ENCODE measurements at places on chromosomes 13 and 19.

DNA sequence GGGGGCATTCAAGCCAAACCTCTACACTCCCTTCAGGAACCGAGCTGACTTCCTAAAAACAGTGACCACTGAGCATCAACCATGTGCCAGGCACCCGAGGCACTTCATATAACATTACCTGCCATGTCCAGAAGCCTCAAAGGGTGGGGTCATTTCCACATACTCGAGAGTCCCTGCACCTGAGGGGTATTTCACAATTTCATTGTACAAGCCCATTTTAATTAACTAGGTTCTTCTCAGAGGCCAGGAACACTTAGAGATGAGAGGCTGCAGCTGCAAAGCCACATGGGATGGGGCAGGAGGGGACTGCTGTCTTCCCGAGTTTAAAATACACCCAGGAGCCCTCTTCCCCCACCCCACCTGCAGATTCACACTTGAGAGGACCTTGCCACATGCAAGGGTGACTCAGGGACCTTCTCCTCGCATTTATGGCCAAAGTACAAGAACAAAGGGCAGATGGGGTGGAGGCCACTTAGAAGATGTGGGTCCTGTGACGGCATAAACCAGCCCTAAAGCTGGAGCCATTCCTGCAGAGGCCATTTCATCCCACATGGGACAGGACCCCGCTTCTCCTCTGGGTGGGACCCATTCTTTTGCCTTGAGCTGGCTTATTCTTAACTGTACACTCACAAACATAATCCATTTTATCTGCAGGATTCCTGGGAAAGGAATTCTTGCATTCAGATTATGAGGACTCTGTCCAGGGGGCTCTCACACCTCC lies 43.9 kb downstream of the RAB20 start:
- DNase-seq: no peak

- no peak for DNase-seq
Observed at GRCh38 chr19:33679696-33680095, 57.9 kb downstream of the CHST8 start.

DNA sequence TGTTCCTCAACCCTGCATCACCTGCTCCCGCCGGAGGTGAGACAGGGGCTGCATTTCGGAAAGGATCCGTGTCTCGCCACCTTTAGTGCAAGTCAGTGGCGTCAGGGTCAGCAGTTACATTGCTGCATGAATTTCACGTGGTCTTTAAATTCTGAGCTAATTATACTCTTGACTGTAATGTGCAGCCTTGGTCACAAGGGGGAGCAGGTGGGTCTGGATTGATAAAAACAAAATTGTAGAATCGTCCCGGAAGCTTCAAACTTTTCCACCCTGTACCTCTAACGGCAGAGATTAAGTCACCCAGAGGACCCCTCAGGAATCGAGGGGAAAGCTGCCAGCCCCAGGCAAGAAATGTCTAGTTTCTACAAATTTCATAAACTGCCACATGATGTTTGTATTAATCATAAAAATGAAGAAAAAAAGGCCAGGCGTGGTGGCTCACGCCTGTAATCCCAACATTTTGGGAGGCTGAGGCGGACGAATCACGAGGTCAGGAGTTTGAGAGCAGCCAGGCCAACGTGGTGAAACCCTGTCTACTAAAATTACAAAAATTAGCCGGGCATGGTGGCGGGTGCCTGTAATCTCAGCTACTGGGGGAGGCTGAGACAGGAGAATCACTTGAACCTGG lies 20.2 kb downstream of the BBC3 start:
- no peak for DNase-seq

GRCh38 chr13:44243198-44243857 lies 130.3 kb upstream of the SERP2 start:
- no peak for DNase-seq

- no peak for DNase-seq
Observed at GRCh38 chr19:40413291-40413845, at the start of gene PRX. TSS of gene PRX (minus strand) at chr19:40413378. CDS start at chr19:40407932, 5,446 bp downstream.

GRCh38 chr13:73109288-73109899 lies 50.6 kb downstream of the KLF5 start:
- no peak for DNase-seq

GRCh38 chr13:81318231-81319019 lies 977.5 kb upstream of the SPRY2 start:
- no peak for DNase-seq

DNA sequence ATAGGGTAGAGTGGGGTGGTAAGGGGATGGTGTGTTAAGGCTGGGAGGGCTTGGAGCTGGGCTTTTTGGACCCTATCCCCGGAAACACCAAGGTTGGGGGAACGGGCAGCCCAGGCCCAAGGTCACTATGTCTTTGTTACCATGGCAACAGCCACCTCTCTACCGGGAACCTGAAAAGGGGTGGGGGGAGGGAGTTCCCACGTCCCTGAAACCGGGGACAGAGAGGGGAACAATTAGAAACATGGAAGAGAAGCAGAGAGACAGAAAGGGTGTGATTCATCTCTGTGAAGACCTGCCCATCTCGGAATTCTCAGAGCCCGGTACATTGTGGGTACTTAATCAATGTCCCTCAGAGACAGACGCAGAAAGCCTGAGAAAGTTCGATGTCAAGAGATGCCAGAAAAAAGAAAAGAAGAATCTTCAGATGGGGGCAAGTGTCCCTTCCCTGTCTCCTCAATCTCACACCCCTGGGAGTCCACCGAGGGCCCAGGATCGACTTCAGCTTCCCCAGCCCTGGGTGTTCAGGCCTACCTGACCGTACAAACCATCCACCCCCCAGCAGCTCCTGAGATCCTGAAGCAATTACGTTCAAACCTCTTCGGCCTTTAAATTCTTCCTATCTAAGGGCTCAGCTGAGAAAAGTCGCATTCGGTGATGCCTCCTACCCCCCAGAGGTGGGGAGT lies 6.8 kb upstream of the LRFN1 start:
- no peak for DNase-seq

GRCh38 chr13:29978211-29978610 lies 127.8 kb upstream of the UBL3 start:
- DNase-seq: no peak
